ENCODE measurements at places on chromosomes 5 and 9.

- peak; percentile 23 for DNase-seq
Observed at GRCh38 chr5:159971931-159972461, 36.9 kb upstream of the TTC1 start.

DNA sequence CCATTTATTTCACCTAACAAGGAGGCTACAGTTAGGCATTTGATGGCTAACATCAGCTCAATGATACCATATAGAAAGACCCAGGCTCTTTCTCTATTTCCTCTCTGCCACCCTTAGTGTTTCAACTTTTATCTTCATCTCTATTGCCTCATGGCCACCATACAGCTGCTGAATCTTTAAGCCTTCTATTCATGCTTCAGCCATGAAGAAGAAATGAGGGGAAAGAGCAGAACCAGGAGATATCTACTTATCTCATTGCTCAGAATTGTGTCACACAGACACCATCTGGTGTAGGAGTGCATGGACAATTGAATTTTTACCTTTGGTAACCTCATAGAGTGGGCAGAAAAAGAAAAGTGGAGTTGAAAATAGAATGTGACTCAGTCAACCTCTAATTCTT lies 6.7 kb downstream of the GAPT start:
- DNase-seq: no peak

GRCh38 chr5:40570408-40571129 lies 109.1 kb upstream of the PTGER4 start:
- DNase-seq: no peak

DNA sequence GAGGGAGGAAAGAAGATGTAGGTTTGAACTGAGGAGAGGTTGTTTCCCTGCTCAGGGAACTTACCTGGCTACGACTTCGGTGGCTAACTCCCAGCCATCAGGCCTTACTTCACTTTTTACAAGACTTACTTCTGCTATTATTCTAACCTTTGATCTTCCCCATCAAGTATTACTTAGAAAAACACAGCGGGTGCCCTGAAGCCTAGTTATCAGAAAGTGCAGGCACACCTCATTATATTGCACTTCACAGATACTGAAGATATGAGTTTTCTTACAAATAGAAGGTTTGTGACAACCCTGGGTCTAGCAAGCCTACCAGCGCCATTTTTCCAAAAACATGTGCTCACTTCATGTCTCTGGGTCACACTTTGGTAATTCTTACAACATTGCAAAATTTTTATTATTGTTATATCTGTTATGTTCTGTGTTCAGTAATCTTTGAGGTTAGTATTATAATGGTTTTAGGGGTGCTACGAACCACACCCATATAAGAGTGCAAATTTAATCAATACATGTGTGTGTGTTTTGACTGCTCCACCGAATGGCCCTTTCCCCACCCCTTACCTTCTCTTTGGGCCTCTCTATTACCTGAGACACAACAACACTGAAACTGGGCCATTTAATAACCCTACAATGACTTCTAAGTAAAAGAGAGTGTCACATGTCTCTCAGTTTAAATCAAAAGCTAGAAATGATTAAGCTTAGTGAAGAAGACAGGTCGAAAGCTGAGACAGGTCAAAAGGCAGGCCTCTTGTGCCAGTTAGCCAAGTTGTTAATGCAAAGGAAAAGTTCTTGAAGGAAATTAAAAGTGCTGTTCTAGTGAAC lies 2102.7 kb upstream of the WWC1 start:
- no peak for DNase-seq

DNA sequence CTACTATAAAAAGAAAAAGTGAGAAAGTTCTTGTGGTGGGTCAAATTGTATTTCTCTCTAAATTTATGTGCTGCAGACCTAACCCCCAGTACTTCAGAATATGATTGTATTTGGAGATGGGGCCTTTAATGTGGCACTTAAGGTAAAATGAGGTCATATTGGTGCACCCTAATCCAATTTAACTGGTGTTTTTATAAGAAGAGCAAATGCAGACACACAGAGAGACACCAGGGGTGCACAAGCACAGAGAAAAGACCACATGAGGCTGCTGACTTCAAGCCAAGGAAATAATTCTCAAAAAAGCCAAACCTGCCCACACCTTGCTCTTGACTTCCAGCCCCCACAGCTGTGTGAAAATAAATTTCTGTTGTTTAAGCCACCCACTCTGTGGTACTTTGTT lies 80.2 kb upstream of the HTR4 start:
- no peak for DNase-seq

DNA sequence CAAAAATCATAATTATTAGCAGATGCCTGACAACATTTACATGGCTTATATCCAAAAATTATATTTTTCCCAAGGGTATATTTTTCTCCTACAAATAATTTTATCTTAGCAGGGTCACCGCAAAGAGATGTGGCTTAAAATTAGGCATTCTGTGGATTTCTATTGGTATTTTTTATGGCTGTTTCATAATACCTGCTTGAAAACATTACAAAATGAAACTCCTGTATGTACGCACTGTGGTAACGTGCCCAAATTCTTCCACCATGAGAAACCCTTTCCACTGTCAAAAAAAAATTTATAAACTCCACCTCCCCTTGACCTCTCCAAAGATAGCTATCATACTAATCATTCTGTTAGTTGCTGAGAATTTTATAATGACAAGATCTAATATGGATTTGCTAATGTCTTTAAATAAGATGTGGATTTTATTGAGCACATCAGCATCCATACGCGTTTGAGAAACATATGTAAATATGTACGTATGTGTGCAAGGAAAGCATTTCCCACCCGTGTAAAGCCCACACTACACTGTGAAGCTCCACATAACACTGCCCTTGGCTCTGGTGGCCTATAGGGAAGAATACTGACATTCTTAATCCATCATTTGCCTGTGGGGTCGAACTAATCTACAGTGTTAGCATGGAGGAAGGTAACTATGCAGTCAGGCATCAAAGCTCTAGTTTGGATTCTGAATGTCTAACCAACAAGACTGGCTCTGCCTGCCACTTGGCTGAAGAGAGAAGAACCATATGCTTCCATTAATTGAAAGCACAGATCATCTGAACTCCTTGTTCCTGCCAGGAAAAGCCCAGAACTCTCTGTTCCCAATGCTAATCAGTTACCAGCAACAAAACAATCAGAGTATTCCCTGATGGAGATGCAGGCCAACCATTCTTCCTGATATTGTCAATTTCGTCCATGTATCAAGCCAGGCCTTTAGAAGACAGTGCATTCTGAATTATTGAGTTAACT lies 244.7 kb downstream of the SPOCK1 start:
- DNase-seq: no peak

GRCh38 chr9:73741316-73741715 lies 589.7 kb downstream of the ANXA1 start:
- no peak for DNase-seq

DNA sequence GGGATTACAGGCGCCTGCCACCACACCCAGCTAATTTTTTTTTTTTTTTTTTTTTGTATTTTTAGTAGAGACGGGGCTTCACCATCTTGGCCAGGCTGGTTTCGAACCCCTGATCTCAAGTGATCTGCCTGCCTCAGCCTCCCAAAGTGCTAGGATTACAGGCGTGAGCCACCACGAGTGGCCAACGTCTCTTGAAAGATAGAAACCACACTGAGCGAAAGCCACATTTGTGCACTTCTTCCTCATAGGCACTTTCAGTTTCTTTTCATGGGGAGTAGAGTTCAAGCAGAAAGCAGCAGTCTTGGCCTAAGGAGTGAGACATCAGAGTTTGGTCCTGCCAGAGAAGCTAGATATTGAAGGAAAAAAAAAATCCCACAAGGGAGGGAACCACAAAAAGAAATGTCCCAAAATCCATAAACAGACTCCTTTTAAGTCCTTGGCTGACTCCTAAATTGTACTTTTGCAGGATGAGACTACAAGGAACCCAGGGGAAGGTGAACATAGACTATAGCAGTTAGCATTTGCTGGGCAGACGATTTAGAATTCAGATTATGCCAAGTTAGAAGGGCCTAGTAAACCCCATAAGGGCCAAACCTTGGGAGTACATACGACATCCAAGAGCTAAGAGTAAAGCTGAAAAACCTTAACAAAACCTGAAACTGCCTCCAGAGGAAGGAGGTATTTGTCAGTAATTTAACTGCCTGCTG lies 43.9 kb upstream of the GLIPR2 start:
- peak; percentile 57 for DNase-seq

- DNase-seq: no peak
Observed at GRCh38 chr5:16780325-16780724, 155.8 kb downstream of the MYO10 start.

GRCh38 chr5:122078116-122079110 lies at the start of gene LOX:
TSS of gene LOX (minus strand) at chr5:122078259. CDS start at chr5:122077985, 274 bp downstream.
- DNase-seq: no peak

DNA sequence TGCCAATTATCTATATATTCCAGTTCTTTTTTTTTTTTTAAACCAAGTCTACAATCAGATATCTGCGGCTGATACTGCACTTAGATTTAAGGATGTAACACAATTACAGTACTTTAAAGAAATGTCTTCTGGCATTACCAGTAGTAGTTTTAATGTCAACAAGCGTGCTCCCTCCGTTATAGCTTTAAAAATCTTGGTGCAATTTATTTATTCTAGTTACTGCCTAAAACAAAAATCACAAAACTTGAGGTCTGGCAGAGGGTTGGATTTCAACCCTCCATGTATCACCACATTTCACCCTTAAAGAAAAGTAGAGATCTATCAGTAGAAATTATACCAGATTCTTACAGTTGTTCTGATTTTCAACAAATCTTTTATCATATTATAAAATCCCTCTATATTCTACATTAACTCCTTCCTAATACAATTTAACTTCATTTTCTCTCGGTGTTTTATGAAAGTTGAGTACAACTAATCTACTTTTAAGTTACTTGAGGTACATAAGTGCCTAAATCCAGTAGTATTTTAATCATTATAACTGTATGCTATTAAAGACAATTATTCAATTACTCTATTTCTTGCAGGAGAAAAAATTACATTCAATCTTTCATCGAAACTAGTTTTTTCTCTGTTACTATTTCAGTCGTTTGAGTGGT lies 2.0 kb upstream of the RICTOR start:
- DNase-seq: no peak

DNA sequence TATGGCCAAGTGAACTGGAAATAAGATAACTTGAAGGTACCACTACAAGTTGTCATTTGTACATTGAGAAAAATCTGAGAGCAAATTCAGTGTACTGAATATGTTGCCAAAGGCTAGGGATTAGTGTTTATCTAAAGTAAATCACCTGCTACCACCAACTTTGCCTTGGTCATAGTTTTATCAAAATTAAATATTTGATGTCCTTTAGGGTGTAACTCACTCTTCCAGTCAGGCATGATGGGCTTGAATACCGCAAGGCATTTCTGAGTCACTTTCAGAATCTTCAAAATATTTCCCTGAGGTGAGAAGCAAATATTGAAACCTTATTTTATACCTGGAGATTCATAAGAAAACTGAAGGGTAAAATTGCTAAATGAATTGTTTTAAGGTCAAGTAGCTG lies 1338.6 kb upstream of the ACO1 start:
- DNase-seq: no peak

DNA sequence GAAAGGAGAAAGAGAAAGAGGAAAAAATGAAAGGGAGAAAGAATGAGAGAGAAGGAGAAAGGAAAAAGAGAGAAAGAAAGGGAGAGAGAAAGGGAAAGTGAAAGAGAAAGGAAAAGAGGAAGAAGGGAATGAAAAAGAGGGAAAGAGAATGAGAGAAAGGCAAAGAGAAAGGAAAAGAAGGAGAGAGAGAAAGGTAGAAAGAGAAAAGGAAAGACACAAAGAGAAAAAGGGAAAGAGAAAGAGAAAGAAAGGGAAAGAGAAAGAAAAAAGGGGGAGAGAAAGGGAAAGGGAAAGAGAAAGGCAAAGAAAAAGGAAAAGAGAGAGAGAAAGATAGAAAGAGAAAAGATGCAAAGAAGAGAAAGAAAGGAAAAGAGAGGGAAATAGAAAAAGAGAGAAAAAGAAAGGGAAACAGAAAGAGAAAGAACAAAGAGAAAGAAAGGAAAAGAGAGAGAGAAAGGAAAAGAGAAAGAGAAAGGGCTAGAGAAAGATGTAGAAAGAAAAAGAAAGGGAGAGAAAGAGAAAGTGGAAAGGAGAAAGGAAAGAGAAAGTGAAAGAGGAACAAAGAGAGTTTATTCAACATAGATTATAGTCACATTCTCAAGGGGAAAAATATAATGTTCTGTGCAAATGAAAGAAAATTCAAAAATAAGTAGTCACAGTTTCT lies 165.2 kb downstream of the TMEM38B start:
- DNase-seq: no peak

DNA sequence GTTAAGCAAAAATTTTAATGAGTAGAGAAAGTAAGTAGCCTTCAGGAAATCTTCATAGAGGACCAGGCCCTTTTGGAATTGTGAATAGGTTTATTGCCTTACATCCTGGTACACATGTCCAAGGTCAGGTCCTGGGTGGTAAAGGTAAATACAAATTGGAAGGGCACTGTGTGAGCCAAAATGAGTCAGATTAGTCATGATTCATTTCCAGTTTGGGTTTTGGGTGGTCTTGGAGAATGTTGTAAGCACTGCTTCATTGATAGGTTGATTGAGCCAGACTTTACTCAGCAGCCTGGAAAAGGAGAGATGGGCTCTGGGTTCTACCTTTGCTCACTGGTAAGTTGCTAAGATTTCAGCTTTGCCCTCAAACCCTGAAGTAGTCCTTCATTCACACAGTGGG lies 82.5 kb upstream of the ZNF169 start:
- DNase-seq: no peak

DNA sequence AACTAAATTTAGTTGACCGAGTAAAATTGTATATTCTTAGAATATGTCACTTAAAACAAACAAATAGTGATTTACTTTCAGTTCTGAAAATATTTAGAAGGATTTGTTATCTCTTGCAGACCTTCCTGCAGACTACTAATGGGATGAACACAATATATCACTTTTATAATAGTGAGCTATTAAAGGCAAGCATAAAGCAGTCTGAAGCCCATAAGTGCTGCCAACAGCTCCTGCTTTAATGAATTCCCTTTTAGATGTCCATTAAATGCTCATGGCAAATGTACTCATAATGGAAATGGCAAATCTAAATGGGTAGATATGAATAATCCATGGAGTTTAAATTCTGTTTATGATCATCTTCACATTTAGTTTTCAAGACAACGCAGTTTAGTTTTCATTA lies 170.2 kb downstream of the RANBP17 start:
- DNase-seq: no peak
